ENCODE measurements at places on chromosomes 1 and 21.

- H3K4me1 ChIP-seq: no peaks in the 10 kb centered on the region
- no peak for DNase-seq
- no peak overlapping the region for H3K4me3 ChIP-seq
- H3K27ac ChIP-seq: no peak overlapping the region
- H3K36me3 ChIP-seq: no peaks in the 10 kb centered on the region
These were observed 11.0 kb downstream of the COL6A2 start for GRCh38 chr21:46108827-46109312.

GRCh38 chr1:54583871-54584270 is 35.8 kb downstream of the ACOT11 start:
- no peak overlapping the region for H3K27ac ChIP-seq
- DNase-seq: no peak
- peaks cover 3% of the 10 kb centered on the region for H3K4me1 ChIP-seq
- H3K4me3 ChIP-seq: no peak overlapping the region

- no peaks in the 10 kb centered on the region for H3K4me1 ChIP-seq
- no peaks in the 10 kb centered on the region for H3K36me3 ChIP-seq
- H3K4me3 ChIP-seq: no peak overlapping the region
- H3K27ac ChIP-seq: no peak overlapping the region
- H3K27me3 ChIP-seq: no peaks in the 10 kb centered on the region
These were observed 128.9 kb upstream of the NR5A2 start for GRCh38 chr1:199898654-199899053.

DNA sequence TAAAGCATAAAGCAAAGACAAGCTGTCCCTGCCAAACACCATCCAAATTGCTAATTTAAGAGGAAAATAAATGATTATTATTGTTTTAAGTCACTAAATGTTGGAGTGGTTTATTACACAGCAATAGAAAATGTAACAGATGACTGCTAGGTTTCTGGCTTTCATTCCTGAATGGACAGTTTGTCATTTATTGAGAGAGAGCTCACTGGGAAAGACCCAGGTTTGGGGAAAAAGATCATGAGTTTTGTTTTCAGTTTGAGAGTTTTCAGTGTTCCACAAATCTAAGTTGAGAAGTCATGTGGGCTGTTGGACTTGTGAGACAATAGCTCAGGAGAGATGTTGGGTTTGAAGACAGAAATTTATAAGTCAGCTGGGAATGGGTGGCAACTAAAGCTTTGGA is 5.4 kb downstream of the GPA33 start:
- no peak overlapping the region for H3K4me3 ChIP-seq
- H3K27me3 ChIP-seq: no peaks in the 10 kb centered on the region
- H3K4me1 ChIP-seq: peaks cover 27% of the 10 kb centered on the region
- no peaks in the 10 kb centered on the region for H3K36me3 ChIP-seq
- H3K27ac ChIP-seq: no peak overlapping the region
- no peak for DNase-seq

DNA sequence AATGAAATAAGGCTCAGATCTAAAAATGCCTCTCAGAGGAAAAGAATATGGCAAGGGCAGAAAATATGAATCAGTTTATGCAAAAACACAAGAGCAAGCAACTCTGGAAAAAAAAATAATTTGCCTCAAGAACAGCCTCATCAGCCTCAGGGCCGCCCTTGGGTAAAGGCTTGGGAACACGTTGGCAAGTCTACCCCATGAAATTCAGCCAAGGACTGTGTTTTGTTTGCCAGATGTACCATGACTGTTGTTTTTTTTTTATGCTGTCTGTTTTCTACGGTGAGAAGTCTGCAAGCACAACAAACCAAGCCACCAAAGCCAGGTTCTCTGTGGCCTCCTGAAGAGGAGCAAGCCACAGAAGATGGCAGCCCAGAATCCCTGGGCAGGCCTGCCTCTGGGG is 18.0 kb downstream of the HHIPL2 start:
- H3K27ac ChIP-seq: no peak overlapping the region
- no peak for DNase-seq
- H3K36me3 ChIP-seq: no peaks in the 10 kb centered on the region
- no peaks in the 10 kb centered on the region for H3K4me1 ChIP-seq

- no peaks in the 10 kb centered on the region for H3K4me1 ChIP-seq
- peak; percentile 28 for DNase-seq
- H3K27me3 ChIP-seq: peaks cover 2% of the 10 kb centered on the region
- H3K4me3 ChIP-seq: no peak overlapping the region
- H3K36me3 ChIP-seq: no peaks in the 10 kb centered on the region
These were observed 6.9 kb downstream of the ACKR1 start for GRCh38 chr1:159211331-159212136.
